GM19239 (cell line): ENCODE measurements at places on chromosomes 7 and 10.

- DNase-seq = no peak
These were observed 171.4 kb upstream of the PPP2R2D start for GRCh38 chr10:131729361-131729760.

- no peak for DNase-seq
These were observed 27.8 kb upstream of the EBLN1 start for GRCh38 chr10:22245567-22245966.

DNA sequence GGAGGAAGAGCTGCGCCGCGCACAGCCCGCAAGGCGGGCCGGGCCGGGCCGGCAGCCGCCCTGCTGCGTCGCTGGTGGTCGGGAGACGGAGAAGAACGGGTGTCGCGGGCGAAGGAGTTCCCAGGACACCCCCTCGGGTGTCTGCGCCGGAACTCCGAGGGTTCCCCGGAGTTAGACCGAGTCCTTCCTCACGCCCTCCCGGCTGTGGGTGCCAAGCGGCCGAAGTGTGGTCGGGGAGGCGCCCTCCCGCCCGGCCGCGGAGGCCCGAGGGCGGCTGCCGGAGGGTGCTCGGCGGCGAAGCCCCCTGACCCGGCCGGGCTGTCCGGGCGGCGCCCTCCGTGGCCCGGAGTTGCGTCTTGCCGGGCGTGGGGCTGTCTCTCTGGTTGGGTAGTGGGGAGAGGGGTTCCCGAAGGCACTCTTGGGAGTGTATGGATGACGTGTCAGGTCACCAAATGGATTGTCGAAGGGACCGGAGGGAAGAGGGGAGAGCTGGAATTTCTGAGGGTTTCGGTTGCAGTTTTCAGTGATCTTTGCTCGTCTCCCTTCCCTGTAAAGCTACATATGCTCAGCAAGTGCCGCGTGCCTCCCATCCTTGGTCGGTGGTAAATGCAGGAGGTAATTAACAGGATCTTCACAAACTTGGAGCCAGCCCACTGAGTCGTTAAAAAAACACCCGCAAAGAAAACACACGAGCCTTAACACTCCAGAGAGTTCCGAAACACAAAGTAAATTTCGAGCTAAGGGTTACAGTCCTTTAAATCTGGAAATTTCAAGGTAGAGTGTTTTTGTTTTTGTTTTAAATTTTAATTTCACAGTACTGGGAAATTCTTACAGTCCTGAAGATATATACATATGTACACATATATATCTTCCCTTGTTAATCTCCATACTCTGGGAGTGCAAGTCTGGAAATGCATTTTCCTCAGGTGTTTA, 871 bp downstream of the ST7 start:
- no peak for DNase-seq

- peak; percentile 72 for DNase-seq
These were observed 8.0 kb downstream of the CALHM3 start for GRCh38 chr10:103470761-103471653.

DNA sequence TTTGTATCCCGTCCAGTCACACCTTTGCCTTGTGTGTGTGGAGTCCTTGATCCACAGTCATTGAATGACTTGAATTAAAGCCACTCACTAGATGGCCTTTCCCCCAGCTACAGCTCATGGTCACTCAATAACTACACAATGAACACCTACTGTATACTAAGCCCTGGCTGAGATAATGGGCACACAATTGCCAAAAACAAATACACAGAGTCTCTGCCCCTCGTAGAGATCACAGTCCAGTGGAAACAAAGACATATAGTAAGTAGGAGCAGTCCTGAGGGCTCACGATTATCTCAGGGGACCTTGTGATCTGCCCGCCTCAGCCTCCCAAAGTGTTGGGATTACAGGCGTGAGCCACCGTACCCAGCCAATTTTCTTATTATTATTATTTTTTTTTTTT, 22.1 kb upstream of the DDIT4 start:
- no peak for DNase-seq

- peak; percentile 83 for DNase-seq
These were observed 23.2 kb upstream of the ZNF32 start for GRCh38 chr10:43671659-43672531.

DNA sequence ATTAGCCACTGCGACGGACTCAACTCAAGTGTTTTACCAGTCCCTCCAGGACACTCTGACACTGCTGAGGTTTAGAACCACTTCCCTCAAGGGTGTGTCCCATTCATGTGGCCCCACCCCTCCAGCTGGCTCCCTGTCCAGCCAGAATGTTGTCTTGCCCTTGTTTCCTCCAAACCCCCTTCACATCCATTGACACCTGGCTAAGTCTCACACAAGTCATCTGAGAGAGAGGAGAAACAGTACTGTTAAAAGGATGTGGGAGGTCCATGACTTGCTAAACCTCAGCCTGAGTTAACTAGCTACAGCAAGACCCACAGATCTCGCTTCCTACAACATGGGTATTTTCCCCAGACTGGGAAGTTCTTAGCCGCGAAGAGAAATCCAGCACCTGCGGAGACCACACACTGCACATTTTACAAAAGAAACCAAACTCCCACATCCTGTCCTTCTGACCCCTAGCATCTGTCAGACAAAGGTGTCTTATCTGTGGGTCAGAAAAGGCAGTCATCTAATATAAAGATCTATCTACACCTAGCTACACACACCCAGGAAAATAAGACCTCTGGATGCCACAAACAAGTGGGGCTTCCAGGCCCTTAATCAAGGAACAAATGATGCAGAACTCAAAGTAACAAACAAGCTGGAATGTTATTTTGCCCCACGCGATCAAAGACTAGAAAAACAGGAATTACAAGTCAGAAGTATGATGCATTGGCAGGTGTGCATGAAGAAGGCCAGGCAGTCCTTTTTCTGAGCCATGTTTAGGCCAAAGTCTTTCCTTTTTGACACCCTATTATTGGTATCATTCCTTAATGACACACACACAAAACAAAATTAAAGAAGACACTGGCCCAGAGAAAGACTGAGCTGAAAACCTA, 13.9 kb downstream of the OSBPL3 start:
- peak; percentile 41 for DNase-seq

DNA sequence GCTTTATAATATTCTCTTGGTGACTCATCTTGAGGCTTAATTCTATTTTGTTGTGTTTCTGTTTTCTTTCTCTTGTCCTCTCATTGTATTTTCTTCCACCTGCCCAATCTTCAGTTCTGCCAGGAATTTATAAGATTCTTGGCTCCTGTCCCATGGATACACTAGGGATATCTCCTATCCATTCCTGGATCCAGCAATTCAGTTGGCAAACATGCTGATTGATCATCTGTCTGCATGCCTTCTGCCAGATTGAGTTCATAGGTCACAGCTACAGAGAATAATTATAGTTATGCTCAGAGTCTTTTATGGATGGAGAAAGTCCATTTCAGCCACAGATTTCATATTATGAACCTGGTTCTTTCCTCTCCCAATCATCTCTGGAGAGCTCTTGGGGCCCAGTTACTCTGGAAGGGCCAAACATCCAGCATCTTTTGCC, 140.4 kb upstream of the MAGI2 start:
- no peak for DNase-seq

DNA sequence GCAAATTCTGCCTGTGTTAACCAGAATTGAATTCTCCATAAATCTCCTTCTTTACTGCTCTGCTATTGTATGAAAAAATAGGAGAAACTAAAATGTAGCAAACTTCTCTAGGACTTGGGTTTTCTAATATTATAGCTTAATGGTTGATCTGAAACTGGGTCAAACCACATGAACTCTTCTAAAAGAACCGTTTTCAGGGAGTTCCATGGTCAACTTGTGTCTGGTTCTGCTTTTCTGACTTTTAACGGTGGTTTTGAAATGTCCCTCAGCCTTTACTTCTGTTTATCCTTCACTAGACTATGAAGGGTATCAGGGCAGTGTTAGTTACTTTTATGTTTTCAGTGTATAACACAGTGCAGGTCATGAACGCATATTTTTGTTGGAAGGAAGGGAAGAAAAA, 242.2 kb downstream of the TSPAN12 start:
- DNase-seq = no peak

DNA sequence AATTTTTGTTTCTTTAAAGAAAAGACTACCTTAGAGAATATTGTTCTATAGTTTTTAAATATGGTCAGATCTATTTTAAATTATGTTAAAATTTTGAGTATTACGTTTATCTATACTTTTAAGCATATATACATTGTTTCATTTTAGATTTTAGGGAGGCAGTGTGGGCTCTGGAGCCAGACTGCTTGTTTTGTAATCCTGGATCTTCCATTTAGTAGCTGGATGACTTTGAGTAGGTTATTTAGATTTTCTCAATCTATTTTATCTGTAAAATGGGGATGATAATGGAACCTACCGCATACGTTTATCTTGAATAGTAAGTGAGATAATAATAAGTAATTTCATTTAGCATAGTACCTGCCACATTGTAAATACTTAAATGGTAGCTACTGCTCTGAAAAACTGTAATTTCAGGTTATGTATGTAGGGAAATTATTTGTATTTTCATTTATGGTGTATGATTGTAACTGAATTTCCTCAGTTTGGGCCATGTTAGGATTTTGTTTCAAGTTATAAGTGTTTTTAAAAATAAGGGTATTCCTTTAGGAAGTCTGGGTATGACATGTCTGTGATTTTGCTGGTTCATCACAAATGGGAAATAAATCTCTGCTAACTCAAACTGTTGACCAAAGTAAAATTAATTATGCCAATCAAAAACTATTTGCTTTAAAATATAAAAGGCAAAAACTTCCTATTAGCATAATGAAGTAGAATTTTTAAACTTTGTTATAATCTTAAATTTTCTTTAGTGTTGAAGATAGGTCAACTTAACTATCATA, 6.5 kb downstream of the PTEN start:
- DNase-seq = no peak

DNA sequence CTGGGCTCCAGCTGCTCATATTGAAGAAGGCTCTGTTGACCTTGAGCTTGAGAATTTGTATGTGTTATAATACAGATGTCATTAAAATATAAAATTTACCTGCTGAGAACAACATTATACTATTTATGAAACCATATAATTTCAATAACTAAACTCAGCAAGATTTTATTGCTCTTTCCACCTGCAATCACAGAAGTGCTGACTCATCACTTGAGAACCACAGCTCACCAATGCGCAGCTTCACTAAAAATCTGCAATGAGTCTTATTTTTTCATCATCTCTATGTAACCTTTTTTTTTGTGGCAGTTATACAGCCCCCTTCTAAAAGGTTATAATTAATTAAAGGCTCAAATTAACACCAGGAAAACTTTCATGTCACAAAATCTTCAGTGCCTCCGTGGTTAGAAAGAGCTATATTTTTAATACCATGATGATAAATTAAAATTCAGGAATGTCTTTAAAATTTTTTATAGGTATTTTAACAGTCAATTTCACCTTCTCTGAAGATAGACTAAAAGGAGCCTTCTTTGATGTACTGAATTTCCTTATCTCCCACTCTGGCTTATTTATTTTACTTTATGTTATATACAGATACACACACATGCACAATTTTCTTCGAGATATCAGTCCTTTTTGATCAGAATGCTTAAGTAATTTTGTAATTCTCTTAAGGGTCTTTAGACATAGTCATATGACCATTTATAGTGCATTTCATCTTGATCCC, 102.7 kb downstream of the EVX1 start:
- DNase-seq = no peak

DNA sequence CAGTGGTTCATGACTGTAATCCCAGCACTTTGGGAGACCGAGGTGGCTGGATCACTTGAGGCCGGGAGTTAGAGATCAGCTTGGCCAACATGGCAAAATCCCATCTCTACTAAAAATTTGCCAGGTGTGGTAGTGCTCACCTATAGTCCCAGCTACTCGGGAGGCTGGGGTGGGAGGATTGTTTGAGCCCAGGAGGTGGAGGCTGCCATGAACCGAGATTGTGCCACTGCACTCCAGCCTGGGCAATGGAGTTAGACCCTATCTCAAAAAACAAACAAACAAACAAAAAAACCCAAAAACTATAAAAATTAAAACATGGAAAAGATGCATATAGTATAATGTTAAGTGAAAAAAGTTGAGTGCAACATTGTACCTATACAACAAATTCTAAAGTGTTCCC, 81.4 kb downstream of the AKR1D1 start:
- no peak for DNase-seq

GRCh38 chr10:123721441-123722049, 55.4 kb downstream of the GPR26 start:
- DNase-seq = no peak

GRCh38 chr7:142882338-142882678, 3.2 kb downstream of the TRPV6 start:
- DNase-seq = no peak

- DNase-seq = no peak
These were observed 28.1 kb downstream of the ATE1 start for GRCh38 chr10:121899727-121900126.

GRCh38 chr7:129782818-129783583, 169.8 kb downstream of the UBE2H start:
- DNase-seq = no peak

- DNase-seq = no peak
These were observed 101.7 kb downstream of the HOXA1 start for GRCh38 chr7:26993816-26994810.

- DNase-seq = no peak
These were observed 27.9 kb downstream of the FGFR2 start for GRCh38 chr10:121570315-121570714.

DNA sequence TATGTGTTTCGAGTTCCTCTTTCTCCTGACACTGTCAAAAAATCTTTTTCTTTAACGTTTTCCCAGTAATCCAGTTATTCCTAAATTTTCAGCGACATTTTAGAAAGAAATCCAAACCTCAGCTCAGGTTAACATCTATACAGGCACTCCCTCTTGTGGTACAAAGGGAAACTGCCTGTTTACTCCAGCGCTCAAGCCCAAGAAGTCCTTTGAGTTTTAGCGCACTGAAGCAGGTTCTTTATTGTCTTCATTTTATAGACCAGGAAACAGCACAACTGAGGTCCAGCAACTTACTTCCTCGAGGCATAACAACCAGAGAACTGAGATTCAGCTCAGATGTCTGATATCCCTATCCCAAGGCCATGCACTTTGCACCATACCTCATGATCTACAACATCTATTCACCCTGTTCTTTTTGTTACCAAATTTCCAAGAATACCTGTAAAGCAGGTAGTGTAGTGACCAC, 287.2 kb upstream of the MKLN1 start:
- DNase-seq = peak; percentile 32

DNA sequence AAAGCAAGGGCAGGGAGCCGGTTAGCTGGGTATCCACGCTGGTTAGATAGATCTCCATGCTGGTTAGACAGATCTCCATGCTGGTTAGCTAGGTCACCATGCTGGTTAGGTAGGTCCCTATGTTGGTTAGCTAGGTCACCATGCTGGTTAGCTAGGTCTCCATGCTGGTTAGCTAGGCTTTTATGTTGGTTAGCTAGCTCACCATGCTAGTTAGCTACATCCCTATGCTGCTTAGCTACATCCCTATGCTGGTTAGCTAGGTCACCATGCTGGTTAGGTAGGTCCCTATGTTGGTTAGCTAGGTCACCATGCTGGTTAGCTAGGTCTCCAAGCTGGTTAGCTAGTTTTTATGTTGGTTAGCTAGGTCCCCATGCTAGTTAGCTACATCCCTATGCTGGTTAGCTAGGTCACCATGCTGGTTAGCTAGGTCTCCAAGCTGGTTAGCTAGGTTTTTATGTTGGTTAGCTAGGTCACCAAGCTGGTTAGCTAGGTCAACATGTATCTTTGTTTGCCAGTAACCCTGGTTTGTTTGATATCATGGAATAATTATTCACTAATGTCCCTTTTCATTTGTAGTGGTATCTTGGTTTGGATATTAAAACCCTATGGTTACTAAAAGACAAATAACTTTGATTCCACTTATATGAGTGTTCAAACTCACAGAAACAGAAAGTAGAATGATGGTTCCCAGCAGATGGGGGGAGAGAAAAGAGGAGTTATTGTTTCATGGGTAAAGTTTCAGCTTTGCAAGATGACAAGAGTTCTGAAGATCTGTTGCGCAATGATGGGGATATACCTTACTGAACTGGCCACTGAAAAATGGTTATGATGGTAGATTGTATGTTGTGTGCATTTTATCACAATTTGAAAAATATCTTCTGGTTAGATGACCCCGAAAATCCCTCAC, 136.2 kb downstream of the PRPF18 start:
- DNase-seq = no peak
